ENCODE measurements at places on chromosomes 7 and 10.

DNA sequence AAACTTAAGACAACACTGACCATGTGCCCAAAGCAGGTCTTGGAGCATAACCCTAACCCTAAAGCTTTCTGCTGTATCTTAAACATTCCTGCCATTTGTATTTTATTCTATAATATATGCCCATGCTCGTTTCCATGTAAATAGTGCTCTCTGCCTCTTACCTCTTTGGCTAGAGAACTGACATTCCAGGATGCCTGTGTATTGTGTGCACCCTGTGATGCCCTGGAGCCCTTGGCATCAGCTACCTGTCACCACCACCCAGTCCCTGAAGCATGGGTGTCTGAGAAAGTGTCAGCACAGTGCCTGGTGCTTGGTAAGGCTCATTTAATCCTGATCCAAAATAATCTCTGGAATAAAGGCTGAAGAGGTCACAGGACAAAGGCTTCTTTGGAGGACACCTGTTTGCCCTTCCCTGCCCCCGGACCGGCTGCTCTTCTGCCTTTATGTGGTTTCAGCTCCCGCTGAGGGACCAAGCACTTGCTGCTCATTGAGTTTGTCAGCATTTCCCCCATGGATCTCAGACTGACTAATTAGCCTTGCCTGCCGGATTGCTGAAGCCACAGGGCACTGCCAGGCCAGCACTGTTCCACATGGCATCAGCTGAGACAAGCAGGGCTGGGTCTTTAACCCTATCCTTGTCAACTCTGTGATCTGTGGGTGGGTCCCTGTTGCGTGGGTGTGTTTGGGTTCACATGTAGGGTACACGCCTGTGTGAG lies 139.1 kb upstream of the SORCS3 start:
- DNase-seq: no peak

DNA sequence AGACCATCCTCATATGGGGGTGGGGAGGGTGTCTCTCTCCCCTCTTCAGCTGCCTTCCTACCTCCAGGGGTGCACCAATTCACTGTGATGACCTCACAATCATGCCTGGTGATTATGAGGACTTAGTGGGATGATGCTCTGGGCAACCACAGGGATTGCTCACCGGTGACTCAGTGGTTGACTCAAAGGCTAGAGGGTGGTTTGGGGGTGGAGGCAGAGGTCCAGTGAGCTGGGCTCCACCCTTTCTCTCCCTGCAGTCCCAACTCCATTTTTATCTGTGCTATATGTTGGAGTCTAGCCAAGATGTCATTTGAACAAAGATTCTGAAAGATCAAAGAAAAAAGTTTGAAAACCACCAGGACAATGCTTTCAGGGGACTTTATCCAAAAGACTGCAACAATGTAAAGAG lies 286.9 kb downstream of the KCNMA1 start:
- peak; percentile 13 for DNase-seq

DNA sequence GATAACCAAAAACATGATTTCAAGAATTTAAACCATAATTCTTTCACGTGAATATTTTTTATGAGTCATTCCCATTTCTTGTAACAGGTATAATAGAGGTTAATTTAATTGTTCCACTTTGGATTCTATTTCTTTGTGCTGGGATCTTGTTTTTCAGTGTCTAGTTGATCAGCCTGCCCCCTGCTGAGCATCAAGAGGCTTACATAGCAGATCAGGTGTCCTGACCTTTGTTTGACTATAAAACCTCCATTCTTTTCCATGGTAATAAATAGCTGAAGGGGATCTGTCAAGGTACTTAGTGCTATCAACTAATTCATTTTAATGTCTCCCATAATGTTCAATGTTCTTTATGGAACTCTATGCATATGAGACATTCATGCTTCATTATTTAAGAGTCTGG lies 4.9 kb downstream of the COL17A1 start:
- DNase-seq: no peak

- no peak for DNase-seq
Measured at GRCh38 chr10:5538446-5538845, 13.7 kb downstream of the CALML3 start.

DNA sequence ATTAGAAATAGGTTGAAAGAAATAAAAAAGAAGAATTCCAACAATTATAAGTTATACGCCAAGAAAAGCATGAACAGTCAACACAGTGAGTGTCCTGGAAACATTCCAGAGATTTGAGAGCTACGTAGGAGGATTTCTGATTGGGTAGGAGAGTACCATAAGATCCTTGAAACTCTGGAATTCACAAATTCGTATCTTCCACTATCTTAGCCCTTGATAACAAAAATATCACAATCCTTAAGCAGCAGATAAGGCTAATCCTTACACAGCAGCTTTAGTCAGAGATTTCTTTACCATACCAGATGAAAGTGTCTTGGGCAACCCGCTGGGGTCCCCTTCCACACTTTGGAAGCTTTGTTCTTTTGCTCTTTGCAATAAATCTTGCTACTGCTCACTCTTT lies 8.2 kb downstream of the TPK1 start:
- DNase-seq: no peak

DNA sequence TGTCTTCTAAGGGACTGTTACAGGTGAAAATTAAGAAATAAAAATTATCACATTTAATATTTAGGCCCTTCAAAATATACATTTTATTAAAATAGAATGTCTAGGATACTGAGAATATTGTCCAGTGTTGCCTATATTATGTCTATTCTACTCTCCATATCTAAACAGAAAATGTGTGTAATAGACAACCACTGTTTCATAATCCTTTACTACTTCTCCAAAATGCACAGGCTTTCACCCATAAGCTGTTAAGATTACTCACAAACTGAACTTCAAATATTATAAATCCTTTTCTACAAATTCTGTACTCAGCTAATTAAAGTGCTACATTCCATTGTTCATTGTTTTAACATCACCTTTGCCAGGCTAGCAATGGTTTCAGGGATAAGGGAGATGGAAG lies 56.7 kb upstream of the TFEC start:
- DNase-seq: no peak

- no peak for DNase-seq
Measured at GRCh38 chr7:17168416-17168815, 130.0 kb upstream of the AHR start.

GRCh38 chr7:43926798-43927123 lies 525 bp downstream of the UBE2D4 start:
- DNase-seq: no peak

DNA sequence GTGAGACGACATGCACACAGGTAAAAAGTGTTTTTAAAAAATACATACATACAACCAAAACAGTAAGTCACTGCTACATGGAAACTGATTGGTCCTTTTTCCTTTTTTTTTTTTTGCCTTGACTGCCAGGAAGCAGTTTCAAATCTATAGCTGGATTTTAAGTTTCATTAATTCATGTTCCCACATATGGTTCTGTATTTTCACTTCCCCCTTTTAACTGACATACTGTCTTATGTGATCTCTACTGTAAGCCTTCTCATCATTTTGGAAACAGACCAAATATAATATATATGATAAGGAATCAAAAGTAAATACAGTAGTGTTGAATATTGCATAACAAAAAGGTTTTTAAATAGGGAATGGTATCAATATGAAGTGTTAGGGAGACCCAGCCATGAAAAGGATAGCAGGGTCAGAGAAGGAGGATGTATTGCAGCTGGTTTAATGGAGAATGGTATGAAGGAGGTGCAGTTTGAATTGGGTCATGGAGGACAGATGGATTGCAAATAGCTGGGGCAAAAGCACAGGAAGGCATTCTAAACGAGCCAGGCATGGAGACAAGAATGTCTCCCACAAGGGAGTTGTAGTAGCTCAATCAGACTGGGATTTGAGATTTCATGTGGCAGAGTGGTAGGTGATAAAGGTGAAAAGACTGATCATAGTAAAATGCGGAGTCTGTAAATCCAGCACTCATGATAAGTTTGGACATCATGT lies 5.4 kb downstream of the CAV1 start:
- DNase-seq: no peak

- DNase-seq: no peak
Measured at GRCh38 chr10:59831658-59832503, 74.5 kb downstream of the CCDC6 start.

- no peak for DNase-seq
Measured at GRCh38 chr10:19658622-19659233, 157.5 kb upstream of the PLXDC2 start.

DNA sequence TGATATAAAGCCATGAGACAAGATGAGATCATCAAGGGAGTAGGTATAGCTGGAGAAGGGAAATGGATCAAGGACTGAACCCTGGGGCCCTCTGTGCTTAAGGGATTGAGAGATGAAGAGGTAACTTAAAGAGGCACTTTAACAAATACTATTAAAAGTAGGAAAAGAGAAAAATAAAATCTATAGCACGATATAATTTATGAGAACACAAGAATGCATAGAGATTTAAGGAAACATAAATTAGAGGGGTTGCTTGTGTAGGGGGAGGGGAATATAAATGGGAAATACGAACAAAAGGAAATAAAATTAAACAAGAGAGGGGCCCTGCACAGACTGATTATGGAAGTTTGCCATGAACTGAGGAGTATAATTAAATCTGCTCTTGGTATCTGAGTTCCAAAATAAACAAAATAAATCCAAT lies 15.6 kb upstream of the LRRC17 start:
- DNase-seq: no peak

GRCh38 chr7:1437155-1437880 lies 22.0 kb downstream of the MICALL2 start:
- no peak for DNase-seq

DNA sequence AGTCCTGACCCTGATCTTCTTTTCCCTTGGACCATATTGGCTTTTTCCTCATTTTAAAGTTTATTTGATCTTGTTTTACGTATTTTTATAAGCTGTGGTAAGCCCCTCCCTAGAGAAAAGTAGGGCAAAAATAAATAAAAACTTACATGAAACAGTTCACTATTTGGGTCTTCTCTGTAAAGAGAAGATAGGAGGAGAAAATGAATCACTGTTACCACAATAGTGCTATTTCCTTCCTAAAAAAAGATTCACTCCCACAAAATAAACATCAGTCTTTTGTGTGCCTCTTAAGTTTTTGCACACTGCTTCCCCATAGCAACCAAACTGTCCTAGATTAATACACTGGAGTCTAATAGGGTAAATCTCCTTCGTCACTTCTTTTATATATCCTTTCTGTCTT lies 1.4 kb upstream of the SVIL start:
- DNase-seq: no peak

DNA sequence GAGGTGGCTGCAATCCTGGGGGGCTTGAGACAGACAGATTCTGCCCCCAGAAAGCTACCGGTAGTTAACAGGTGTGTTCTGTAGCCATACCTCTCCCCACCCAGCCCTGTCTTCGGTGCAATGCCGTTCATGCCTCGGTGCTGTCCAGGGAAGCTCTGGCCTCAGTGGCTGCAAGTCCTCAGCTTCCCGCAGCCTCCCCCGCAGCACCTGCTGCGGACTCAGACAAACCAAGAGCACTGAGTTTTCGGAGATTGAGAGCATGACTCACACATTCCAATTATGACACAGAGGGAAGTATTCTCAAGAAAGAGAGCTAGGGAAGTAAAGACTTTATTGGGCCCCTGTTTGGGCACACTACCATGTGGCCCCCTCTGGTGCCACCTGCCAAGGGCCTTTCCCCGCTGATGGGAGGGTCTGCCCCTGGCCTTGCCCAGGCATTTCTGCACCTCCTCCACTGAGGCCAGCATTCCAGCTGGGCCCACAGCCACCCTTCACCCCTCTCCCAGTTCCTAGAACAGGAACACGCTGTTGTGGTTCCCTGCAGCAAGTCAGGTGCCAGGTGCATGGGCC lies 30.2 kb upstream of the EZH2 start:
- peak; percentile 70 for DNase-seq

GRCh38 chr7:93036807-93037206 lies 81.0 kb downstream of the SAMD9 start:
- peak; percentile 21 for DNase-seq

- DNase-seq: no peak
Measured at GRCh38 chr7:133082390-133082766, 488 bp upstream of the CHCHD3 start.

- DNase-seq: peak; percentile 4
Measured at GRCh38 chr7:96495751-96496216, 173.9 kb upstream of the SLC25A13 start.

DNA sequence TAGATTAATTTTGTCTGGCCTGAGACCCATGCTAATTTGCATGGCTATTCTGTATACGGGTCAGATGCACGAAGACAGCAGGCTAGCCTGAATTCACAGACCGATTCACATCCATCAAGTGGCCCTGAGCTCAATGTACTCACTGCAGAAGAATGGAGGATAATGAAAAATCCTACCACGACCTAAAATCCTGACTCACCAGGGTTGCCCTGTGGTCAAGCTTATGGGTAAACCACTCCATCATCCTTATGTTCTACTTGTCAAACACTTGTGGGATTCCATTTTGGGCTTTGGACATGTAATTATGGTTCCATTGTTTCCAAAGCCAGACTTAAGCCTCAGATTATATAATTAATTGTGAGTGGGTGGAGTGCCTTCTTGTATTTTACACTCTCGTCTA lies 110.4 kb upstream of the ZNF438 start:
- DNase-seq: no peak

GRCh38 chr10:28812384-28813372 lies 135.4 kb downstream of the BAMBI start:
- no peak for DNase-seq

DNA sequence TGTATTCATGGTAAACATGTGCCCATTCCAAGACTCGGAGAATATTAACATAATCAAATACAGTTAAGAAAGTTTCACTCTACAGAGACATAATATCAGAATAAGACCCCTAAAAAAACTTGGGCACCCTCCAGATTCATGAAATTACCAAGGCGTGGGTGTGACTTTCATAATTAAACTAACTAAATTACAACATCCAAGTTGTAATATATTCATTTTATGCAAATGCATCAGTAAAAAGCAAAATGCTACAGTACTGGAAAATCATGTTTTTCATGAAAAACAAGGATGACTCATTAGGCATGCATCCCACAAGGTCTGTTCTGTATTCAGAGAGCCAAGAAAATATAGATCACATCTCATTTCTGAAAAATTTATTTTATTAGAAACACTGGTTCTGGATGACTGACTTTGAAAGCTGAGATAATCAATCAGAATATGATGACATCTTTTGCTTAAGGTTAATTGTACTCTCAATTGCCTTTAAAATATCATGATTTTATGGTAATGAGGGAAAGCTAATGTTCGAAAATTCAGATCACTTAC lies 248.8 kb upstream of the SMIM30 start:
- no peak for DNase-seq

GRCh38 chr7:121741896-121742295 lies 131.1 kb upstream of the PTPRZ1 start:
- no peak for DNase-seq

All from activated CD4-positive, alpha-beta T cell treated with anti-CD3 and anti-CD28 coated beads, Interleukin-2, amount 50 U/mL, for 48 hours (primary cell).